Gastrocnemius medialis (tissue), 4 donors: ENCODE measurements at places on chromosomes 13 and 19.

- DNase-seq, result no peak
Measured at GRCh38 chr19:45066921-45067661, 9.2 kb downstream of the ZNF296 start.

- DNase-seq, result no peak
Measured at GRCh38 chr13:32969516-32969941, 46.7 kb upstream of the KL start.

- DNase-seq, result no peak
Measured at GRCh38 chr19:38679839-38680238, 32.4 kb downstream of the ACTN4 start.

- peak; percentile 44 for DNase-seq
Measured at GRCh38 chr19:33143897-33144405, 12.0 kb downstream of the WDR88 start.

DNA sequence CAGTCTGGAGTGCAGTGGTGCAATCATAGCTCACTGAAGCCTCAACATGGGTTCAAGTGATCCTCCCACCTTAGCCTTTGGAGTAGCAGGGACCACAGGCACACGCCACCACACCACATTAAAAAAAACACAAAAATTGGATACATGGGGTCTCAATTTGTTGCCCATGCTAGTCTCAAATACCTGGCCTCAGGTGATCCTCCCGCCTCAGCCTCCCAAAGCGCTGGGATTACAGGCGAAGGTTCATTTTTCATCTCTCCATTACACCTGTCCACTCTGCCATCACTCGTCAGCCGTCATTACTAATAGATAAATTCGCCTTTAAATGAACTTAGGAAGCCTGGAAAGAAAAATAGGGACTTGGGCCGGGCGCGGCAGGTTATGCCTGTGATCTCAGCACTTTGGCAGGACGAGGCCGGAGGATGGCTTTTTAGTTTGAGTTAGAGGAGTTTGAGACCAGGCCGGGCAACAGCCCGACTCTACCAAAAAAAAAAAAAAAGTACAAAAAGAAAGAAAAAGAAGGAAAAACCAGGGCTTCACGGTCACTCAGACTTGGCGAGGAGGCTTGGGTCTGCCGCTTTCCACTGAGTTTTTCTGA is 685 bp upstream of the SUPT5H start:
- no peak for DNase-seq

DNA sequence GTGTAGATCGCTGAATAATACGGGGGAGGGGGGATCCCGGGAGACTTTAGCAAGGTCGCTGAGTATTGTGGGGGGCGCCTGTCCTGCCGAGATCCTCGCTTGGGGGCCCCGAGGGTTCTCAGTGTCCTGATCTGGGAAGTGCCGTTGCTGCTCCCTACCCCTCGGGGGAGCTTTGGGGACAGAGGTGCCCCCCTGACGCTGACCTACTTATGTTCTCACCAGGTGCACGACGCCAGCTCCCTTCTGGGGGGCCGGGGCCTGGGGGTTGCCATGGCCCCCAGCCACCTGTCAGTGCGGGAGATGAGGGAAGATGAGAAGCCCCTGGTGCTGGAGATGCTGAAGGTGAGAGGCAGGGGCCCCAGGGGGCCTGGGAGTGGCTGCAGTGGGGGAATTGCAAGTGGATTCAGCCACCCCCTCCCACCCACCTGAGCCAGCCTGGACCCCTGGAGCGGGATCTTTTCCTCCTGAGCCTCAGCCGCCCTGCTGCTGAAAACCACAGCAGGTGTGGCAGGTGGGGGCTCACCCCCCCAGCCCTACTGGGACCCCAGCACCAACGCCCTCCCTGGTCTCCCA is 537 bp downstream of the NAT14 start:
- DNase-seq, result no peak

DNA sequence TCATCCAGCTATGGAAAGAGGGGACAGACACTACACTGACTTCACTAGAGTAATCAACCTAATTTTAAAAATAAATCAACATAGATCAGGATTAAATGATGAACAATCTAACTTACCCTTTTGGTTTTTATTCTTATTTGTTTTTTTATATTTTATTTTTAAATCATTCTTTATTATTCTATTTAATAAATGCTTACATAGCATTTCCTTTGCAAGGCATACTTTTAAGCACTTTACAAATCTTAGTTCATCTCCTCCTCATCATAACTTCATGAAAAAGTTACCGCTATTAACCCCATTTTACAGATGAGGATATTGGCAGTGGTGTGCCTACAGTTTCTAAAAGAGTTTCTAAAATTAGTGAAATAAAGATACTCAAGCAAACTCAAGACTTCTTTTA is 380.6 kb downstream of the TBC1D4 start:
- no peak for DNase-seq

GRCh38 chr19:56690670-56691069 is 19.1 kb upstream of the ZNF835 start:
- no peak for DNase-seq

- DNase-seq, result no peak
Measured at GRCh38 chr19:51317376-51317775, 5.9 kb downstream of the IGLON5 start.

DNA sequence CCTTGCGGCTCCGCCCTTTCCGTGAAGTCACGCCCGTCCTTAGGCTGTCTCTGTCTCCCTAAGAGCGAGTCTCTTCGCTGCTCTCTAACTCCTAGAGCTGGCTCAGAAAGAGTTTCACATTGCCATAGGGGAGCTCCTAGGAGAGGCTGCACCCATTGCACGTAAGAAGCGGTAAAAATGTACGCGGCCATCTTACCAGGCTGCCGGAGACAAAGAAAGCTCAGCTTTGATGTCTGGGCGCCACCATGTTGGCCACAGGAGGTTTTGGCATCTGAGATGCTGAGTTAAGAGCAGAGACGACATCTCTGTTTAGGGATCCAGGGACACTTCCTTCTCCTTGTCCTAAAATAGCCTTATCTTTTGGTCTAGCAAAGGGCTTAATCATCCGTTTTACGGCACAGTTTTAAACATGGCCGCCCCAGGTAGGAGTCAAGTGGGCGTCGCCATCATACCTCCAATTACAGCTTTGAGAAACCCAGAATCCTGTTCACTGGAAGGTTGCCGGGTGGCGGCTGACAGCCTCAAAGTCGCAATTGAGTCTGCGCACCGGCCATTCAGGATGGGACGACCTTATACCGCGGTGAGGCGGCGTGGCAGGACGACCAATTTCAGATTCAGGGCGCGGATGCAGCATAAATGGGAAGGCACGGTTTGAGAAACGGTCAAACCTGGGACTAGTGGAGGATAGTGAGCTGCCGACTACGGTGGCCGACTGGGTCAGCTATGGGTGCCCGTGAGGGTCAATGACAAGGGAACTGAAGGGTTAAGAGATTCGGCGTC is at the start of gene ZNF793:
TSS of gene ZNF793 (plus strand) at position 553 of the 780 bp plus-strand sequence. CDS start 16,501 bp downstream, outside the sequence.
- DNase-seq, result peak; percentile 58

GRCh38 chr13:30746791-30747190 is 11.4 kb downstream of the ALOX5AP start:
- DNase-seq, result no peak
